ENCODE measurements at places on chromosomes 2 and 18. TPM values are rescaled to one million over a fixed set of nuclear protein-coding genes. Genes with fewer than 3 reads are reported as not detected.

The ADRA2B gene
- 50.8 TPM for polyA plus RNA-seq

The CYP1B1 gene
- polyA plus RNA-seq: 0.06 TPM

The ZNF532 gene
- 42.0 TPM for polyA plus RNA-seq

The OBSL1 gene
- polyA plus RNA-seq: 276 TPM

The PSMA8 gene
- polyA plus RNA-seq: not detected

The LIPG gene
- polyA plus RNA-seq: 1.5 TPM

The DCDC2C gene
- polyA plus RNA-seq: not detected

The C2orf81 gene
- polyA plus RNA-seq: 7.1 TPM

The COL3A1 gene
- 159 TPM for polyA plus RNA-seq

The APCDD1 gene
- 51.2 TPM for polyA plus RNA-seq

The RAB6C gene
- polyA plus RNA-seq: not detected

The CNDP1 gene
- polyA plus RNA-seq: 0.55 TPM

The ASXL3 gene
- polyA plus RNA-seq: 8.3 TPM

The PDCD1 gene
- not detected for polyA plus RNA-seq

The CRYBA2 gene
- polyA plus RNA-seq: not detected

The STAMBP gene
- polyA plus RNA-seq: 35.7 TPM

- no peak for DNase-seq
These were observed 41.7 kb downstream of the KIAA2012 start for GRCh38 chr2:202114795-202115194.

GRCh38 chr18:3119401-3120341 lies 100.1 kb downstream of the MYOM1 start:
- no peak for DNase-seq

GRCh38 chr2:42138163-42139015 lies 30.8 kb upstream of the EML4 start:
- peak; percentile 99 for DNase-seq

- no peak for DNase-seq
These were observed 31.2 kb downstream of the STAMBP start for GRCh38 chr2:73859721-73860586.

DNA sequence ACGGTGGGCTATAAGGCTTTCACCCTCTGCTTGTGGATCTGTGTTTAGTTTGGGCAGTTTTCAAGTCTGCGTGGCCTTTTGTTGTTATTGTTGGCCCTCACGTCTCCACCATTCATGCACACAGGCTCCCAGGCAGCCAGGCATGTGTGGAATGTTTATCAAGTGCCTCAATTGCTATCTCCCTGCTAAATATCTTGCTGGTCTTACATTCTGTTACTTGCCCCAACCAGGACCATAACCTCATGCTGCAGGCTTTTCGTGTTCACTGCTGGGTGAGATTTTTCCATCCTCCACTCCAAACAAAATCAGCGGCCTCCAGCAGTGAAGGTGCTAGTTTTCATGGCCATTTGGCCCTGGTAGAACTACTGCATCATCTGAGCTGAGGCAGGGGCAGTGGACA lies 63.0 kb upstream of the DSC1 start:
- DNase-seq: peak; percentile 67

DNA sequence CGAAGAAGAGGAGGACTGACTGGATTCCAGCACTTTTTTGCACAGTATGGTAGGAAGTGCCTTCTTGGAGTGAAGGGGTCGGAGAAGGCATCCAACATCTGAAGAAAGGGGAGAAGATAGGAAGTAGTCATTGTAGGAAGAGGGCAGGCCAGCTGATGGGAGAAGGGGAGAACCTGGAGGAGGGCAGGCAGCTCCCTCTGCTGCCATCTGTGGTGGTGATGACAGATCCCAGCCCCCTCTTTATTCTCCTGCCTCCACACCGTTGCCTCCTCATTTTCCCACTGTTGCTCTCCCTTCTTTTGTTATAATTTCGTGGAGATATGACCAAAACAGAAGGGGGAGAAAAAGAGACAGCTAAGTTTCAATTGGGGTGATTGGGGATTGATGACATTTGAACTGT lies 2.9 kb upstream of the SCYGR2 start:
- no peak for DNase-seq

- DNase-seq: no peak
These were observed 330.0 kb upstream of the DCC start for GRCh38 chr18:52009958-52010357.

GRCh38 chr18:45856531-45856930 lies 31.1 kb downstream of the SIGLEC15 start:
- no peak for DNase-seq

DNA sequence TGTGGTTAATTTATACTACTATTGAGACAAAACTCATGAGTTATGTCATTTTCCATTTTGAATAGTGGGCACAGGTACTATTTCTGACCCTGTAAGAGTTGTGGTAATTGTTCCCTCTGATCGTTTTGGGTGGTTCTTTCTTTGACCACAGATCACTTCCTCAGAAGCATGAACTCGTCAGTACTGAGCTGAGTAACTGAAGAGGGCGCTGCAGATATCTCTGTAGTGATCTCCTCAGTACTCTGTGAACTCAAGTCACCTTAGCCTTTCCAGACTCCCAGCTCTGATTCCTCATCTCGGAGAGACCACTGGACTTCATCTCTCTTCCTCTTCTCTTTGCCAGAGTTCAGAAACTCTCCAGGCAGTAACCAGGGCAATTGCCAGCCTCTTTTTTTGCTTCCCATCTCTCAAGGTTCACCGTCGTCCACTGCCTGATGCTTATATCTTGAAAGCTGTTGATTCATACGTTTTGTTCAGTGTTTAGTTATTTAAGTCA lies 9.4 kb upstream of the IL1RL1 start:
- peak; percentile 80 for DNase-seq

DNA sequence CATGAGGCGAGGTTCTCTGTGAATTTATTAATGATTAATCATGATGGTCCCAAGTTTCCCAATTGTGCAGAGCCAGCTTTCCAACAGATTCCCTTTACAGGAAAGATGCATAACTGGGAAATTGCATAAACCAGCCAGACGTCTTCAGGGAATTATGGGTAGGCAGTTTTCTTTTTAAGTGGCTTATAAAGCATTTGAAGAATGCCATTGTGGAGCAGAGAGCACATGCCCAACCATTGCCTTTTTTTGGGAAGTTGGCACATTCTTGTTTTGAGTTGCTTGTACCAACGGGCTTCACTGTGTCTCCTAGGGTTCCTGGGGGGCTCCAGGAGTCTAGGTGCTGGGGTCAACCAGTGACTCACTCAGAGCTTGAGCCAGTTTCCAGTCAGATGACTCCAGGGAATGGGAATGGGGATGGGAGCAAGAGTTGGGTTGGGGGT lies 231.7 kb upstream of the FOSL2 start:
- DNase-seq: no peak

DNA sequence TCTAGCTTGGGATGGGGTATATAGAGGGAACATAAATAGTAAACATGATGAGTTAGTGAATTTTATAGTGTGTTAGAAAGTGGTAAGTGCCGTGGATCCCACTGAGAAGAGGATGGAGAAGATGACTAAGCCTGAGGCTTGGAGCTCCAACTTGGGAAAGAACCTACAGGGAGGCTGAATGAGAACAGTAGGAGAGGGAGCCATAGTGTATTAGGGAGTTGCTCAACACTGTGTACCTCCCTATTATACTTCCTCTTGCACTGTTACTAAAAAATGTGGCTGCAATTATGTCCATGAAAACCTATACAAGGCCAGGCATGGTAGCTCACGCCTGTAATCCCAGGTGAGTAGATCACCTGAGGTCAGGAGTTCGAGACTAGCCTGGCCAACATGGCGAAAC lies 2.9 kb upstream of the SLC19A3 start:
- DNase-seq: no peak

DNA sequence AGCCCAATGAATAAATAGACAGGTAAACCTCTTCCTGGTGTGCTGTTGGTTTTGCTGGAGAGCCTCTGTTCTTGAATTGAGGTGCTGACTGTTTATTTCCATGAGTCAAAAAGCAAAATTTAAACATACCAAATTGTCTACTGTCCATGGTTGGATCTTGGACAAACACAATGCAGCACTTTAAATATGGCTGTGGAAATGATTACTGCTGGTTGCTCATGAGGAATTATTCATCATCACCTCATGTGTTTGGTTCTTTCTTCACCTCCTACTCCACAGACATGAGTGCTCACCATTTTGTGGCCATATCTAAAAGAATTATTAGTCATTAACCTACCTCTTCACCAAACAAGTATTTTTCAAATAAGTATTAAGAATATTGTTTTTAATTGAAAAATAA lies 85.3 kb upstream of the GALNT5 start:
- no peak for DNase-seq

GRCh38 chr2:171146633-171147032 lies 14.1 kb downstream of the TLK1 start:
- DNase-seq: peak; percentile 43

GRCh38 chr2:30686669-30687068 lies 120.6 kb downstream of the CAPN13 start:
- DNase-seq: no peak

DNA sequence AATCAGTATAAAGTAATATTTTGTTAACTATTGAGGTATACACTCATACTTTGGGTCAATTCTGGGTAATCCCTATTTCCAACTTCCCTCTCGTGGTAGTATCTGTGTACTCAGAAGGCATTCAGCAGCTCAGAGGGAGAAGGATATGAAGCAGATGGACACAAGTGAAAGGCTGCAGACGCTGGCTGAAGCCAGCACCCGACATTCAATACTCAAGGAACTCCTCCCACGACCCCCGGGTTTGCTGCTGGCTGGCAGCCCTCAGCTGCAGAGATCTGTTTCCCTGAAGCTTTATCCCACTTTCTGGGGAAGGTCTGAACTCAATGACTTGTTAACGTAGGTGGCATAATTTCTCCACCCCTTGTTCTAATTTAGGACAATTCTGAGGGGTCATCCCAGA lies 847.3 kb upstream of the SOX11 start:
- no peak for DNase-seq

DNA sequence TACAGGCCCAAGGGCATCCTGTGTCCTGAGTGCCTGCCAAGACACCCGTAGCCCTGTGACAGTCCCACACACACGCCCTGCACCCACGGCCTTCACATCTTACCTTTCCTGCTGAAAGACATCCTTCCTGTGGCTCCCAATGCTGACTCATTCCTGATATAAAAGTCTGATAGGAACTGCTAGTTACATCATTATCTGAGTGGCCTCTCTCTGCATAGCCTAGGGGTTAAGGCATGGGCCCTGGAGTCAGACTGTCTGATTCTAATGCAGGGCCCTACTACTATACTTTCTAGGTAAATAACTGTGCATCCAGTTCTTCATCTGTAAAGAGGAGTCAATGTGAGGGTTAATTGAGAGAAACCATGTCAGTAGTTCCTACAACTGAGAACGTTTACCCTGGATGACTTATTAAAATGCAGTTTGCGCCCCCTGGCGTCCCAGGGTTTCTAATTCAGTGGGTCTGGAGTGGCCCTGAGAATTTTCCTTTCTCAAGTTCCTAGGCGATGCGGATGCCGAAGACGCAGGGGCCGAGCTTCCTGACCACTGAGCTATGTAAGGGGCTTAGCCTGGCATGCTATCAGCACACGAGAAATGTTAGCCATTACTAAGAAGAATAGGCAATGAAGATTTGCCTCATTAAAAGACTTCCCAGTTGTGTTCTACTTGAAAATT lies 6.0 kb upstream of the GPR45 start:
- peak; percentile 95 for DNase-seq

GRCh38 chr2:3198119-3198518 lies 179.5 kb downstream of the EIPR1 start:
- no peak for DNase-seq

DNA sequence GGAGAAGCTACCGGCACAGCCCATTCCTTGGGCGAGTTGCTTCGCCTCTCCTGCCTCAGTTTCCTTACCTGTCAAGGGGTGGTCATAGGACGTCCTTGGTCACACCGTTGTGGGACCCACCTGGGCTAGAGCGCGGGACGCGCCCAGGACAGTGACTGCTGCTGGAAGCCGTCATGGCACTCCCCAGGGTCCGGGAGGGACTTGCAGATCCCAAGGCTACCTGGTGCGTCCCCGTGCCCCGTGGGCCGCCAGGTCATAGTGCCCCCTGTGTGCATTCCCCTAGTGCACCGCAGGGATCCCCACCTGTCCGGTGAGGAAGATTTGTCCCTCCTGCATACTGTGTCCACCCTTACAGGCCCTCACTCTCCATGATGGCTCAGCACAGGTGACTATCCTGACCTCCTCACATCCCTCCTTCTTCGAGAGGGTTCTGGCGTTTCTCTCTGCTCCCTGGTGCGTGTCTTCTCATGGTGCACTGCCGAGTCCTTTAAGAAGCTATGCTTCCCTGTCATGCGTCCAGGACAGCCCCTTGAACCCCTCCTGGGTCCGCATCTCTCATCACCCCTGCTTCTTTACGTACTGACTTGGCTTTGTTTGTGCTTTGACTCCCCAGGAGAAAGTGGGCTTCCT lies 886 bp upstream of the STK25 start:
- DNase-seq: no peak

- no peak for DNase-seq
These were observed 60.1 kb upstream of the TNFRSF11A start for GRCh38 chr18:62264984-62265383.

- no peak for DNase-seq
These were observed 701.1 kb upstream of the ZEB2 start for GRCh38 chr2:145221032-145221431.

GRCh38 chr2:96763511-96764252 lies 3.0 kb downstream of the CNNM4 start:
- DNase-seq: peak; percentile 14

- no peak for DNase-seq
These were observed 10.1 kb downstream of the SP9 start for GRCh38 chr2:174344716-174345461.

DNA sequence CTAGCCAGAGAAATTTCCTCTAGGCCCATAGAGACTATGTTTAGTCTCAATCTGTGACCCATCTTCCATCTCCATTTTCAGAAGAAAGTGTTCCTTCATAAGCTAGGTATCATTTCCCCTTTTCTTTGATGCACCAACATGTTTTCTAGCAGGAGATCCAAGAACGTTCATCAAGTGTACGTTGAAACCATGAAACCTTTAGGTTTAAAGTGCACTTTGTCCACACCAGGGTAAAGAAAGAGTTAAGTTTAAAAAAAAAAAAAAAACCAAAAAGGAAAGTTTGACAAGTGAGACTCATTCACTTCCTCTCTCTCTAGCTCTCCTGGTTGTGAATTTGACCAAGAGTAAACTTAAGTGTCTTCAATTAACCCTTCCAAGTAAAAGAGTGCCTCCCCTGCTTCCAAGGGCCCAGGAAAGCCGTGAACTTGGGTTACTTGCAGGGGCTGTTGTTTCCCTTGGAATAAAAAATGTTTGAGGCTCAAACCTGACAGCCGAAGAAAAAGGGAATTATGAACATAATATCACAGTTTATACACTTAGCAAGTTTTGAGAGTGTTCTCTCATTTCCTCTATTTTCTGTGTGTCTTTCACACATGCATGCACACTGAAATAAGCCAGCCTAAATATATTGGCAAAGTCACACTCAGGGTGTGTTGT lies 56.7 kb downstream of the LBH start:
- DNase-seq: no peak

DNA sequence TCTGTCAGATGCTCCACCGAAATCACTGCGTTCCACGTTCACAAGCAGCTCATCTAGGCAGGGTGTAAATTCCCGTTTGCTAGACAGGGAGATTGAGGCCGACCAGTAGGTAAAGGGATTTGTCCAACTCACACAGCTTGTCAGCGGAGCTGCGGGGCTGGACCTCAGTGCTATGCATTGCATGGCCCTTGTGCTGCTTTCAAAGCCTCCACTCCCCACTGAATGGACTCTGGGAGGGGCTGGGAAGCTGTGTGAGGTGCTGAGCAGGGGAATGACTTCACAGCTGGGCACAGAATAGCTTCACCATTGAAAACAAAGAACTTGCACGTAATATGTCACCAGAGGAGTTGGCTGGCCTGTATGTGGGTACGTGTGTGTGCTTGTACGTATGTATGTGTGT lies 21.4 kb downstream of the CELF4 start:
- DNase-seq: no peak
